ENCODE measurements at places on chromosomes 2 and 18.

DNA sequence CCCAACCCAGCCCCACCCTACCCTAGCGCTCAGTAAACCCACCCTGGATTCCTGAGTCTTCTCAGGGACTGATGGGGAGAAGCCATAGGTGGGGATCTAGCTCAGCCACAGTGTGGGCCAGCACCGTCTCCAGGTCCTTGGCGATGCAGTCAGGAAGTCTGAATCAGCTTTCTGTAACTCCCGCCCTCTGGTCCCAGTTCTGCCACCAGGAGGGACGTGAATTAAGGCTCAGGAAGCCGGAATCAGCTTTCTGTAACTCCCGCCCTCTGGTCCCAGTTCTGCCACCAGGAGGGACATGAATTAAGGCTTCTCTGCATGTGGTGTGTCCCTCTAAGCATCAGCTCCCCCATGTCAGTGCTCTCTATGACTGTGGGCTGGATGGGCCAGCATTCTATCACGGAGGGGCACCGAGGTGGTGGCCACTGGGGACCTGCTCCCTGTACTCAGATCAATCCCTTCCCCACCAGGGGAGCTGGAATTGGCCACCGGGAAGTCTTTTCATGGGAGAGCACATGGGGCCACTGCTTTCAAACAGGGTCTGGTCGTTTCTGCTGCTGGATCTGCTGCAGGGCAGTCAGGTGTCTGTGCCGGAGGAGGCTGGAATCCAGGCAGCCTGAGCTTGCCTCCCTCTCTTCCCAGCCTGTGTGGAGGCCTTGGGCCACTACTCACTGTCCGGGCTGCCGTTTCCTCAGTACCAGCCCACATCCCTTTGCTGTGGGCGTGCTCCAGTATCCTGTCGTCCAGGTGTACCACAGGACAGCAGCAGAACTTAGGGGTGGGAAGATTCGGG is 24.7 kb downstream of the ASB18 start:
- no peak for DNase-seq

DNA sequence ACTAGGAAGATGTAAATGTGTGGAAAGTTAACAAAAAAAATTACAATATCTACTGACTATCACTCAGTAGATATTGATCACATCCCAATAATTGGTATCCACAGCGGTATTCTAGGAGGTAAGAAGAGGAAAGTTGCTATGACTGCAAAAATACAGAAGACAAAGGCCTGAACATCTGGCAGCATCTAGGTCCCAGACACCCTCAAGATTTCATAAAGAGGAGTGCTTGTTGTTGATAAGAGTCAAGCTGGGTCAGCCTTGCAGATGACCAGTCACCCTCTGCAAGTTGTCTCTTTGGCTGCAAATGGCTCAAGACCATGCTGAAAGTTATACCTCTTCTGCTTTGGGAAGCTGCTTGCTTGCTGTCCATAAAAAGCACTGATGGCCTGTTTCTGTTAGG is 228.4 kb upstream of the FBXO11 start:
- DNase-seq, result no peak

DNA sequence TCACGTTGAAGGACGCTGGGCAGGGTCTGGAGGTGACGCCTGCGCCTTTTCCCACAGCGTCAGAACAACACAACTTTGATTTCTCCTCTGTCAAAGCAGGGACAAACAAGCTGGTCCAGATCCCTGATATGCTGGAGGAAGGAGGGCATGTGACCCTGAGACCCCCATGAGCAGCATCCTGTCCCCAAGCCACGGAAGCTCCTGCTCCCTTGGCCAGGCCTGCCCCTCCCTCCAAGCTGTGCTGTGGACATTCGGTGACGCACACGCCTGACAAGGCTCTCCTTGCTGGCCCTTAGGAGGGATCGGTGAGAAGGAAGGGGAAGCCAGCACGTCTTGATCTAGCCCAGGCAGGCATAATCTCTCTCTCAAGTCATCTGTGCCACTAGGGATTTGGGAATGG is 11.3 kb downstream of the MLPH start:
- no peak for DNase-seq

DNA sequence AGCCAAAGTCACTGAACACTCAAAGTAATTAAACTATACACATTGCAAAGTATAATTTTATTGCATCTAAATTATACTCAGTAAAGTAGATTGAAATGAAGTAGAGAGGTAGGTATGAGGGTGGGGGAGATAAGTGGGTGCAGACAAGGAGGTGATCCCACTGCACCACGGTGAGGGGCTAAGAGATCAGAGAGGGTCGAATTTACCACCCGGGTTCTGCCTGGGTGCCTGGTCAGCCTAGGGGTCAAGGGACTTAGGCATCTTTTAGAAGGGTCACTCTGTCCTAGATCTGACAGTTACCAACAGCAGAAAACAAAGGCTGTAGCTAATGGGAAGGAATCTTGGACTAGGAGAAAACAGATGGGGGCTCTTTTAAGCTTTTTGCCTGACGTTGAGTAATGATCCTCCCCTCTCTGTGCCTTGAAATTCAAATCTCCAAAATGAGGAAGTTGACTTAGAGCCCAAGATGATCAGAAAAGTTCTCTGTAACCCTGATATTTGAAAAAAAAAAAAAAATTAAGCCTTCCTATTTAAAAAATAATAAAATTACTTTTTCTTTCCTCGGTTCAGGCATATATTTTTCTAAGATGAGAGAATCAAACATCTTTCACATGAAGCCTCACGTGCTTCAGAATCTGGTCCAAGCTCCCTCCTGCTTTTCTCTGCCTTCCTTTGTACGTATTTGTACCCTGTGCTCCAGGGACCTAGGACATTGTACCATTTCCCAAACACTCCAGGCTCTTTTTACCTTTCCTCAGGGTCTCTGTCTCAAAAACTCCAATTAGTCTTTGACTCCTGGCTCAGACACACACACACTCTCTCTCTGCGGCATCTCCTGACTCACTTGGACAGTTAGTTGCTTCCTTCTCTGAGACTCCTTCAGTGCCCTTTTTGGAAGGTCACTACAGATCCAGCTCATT is 353.9 kb downstream of the CYRIA start:
- no peak for DNase-seq

DNA sequence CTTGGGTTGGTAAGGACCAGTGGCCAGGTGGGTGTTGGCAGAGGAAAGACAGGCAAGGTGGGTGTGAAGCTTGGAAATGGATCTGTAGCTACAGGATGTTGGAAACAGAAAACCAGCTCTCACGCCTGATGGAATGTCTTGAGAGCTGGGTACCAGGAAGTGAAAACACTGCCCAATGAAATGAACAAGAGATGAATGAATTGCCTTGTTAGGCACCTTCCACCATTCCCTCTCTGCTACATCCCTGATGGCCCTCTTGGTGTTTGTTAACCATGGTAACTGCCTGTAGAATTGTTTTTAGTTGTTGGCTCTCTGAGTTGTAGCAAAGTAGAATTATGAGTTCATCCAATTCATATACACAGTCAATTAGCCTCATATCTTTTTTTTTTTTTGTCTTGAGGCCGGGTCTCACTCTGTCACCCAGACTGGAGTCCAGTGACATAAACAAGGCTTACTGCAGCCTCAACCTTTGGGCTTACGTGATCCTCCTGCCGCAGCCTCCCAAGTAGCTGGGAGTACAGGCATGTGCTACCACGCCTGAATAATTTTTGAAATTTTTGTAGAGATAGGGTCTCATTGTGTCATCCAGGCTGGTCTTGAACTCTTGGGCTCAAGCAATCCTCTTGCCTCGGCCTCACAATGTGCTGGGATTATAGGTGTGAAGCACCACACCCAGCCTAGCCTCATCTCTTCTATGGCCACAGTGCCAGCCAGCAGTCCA is 9.5 kb downstream of the KCMF1 start:
- DNase-seq, result no peak

DNA sequence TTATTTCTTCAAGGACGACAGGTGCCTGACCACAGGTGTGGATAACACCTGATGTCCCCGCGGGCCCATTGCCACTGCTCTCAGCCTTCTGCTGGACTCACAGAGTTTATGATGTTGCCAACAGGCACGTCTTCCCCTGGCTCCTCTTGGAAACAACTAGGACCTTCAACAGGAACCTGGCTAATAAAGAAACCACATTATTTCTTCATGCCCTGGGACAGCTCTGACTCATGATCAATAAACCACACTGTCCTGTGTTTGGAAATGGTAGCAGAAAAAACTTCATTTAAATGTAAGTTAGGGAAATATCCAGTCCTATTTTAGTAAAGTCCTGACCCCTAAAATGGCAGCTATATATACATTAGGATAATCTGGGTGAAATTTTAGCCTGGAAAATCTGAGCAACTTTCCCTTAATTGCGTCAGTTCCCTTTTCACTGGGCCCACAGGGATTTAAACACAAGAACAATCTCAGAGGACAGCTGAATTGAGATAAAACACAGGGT is 158.9 kb downstream of the VAPA start:
- DNase-seq, result no peak

GRCh38 chr2:42879913-42880737 is 87.7 kb upstream of the HAAO start:
- DNase-seq, result no peak

DNA sequence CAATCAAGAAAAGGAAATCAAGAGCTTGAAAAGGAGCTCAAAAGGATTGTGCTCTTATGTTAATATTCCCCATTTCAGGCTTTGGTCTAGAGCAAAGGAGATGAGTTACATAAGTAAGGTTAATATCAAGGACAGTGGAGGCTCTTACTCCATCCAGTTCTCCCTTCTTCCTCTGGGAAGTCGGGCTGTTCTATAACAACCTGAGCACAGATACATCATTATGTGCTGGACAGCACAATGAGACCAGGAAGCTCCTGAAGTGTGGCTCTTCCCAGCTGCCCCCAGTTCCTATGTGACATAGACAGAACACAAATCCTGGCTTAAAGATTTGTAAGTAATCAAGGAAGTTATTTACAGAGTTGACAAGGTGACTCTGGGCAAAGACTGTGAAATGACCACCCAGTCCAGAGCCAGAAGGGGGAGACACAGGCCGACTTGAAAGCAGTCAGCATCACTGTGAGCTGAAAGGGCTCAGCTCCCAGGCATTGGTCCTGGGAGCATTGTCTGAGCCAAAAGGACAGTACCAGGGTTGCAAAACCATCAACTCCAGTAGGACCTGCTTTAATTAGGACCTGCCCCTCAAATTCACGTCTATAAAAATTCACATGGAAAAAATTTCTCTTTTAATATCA is 917.6 kb upstream of the ACVR2A start:
- no peak for DNase-seq

DNA sequence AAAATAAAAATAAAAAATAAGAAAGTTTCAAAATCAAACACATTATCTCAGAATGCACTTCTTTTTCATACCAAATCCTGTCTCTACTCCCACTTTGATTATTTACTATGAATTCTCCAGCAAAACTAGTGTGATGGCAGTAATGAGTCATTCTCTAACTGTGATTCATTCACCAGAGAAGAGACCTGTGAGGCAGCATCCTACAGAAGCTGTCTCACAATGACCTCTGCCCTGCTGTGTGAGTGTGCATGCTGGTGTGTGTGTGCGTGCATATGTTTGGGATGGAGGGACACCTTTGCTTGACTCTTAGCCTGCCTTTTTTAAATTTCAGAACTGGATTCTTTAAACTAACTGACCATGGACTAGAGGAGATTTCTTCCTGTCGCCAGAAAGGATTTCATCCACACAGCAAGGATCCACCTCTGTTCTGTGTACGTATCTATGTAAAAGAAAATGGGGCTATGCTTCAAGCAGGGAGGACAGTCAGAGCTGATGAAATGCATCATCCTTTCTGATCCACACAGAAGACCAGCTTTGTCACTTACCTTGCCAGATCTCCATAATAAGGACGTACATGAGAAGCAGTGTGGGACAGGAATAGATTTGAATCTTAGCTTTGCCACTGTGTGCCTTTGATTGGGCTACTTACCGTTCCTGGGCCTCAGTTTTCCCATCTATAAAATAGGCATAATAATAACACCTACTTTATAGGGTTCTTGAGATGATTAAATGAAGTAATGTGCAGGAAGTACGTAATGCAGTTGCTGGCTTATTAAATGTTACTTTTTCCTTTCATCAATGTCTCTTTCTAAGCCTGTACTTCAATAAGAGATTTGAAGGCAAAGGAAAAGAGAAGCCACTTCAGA is 31.2 kb downstream of the STAMBP start:
- DNase-seq, result no peak

GRCh38 chr18:61992285-61992684 is 99.5 kb upstream of the RNF152 start:
- DNase-seq, result no peak

DNA sequence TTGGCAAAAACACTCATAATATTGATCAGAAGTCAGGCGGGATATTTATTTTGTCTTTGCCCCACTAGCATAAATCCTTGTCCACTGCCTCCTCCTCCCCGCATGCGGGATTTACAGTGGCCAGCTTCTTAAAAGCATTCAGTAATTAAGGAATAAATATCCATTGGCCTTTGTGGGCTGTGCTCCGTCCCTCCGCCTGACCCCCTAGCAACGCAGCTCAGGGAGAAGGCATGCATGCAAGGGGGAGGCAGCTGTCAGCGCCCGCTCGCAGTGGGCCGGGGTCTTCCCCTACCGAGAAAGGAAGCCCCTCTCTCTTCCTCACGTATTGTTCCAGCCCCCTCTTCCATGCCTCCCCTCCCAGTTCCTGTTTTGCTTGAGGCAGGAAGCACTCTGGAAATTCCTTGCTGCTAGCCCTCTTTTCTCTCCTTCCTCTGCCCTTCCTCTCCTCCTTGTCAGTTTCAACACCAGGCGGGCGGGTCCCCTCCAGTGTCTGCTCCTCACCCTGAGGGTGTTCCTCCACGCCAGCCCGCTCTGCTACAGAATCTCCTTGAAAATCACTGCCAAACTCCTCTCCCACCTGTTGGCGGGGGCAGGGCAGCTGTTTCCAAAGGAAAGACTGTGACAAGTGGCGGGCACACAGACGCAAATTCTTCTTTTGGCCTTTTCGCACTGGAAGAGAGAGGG is 60.1 kb downstream of the GBX2 start:
- DNase-seq, result no peak

DNA sequence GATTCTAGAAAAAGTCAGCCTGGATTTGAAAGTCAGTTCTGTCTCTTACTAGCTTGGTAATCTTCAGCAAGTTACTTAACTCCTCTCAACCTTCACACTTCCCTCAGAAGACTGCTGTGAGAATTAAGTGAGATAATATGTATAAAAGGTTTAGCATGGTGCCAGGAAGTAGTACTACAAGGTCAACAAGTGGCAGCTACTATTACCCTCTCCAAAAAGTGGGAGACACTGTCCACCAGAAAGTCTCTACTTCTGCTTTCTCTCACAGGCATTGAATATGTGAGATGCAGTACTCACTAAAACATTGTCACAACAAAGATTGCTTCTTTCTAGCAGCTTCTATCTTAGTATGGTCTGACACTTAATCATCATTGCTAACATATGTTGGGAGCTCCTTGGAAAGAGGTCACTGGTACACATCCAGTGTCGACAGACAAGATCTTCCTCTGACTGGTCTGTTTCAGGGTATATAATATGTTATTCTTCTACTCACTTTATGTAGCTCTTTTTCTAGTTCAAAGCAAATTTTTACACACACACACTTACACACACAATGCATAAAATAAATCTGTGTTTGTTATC is 47.9 kb downstream of the DOCK10 start:
- no peak for DNase-seq
